ENCODE measurements at places on chromosomes 2 and 18.

DNA sequence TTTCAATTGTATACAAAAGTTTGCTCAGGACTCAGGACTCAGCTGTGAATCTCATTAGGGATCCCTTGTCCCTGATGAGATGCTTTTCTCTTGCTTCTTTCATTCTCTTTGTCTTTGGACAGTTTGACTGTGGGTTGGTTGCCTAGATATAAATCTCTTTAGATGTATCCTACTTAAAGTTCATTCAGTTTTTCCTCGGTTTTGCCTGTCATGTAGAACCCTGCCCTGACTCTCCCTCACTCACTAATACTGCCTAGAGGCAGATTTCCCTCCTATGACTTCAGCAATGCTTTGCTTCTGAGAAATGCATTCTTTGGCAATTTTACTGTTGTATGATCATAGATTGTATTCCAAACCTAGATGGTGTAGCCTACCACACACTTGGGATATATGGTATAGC is 421.4 kb upstream of the TCF4 start:
- DNase-seq: no peak

DNA sequence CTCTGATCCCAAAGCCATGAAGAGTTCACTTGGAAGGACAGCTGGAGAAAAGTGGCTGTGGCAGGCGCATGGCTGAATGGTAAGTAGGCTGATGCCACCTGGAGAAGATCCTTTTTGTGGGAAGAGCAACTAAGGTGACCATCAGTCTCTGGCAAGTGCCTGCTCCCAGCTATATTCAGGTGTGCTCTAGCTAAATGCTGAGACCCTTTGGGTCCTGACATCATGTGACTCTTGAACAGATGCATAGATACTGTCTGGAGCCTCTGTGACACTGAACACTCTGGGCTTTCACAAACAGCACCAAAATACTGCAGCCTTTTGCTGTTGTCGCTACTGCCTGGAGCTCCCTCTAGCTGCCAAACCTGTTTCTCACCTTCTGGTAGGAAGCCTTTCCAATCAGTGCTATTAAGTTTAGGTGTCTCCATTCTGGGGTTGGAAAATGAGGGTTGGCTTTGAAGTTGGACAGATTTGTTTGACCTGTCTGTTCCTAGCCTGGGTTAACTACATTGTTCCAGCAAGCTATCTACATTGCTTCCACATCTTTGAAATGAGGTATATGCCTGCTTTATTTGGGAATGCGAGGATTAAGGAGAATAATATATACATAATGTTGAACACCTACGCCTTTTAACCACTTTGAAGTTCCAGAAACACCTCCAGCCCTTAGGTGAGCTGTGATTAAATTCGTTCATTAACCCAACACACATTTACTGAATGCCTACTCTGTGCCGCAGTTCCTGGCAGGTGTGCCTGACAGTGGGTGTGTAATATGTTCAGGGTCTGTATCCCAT is 3.1 kb downstream of the EGR4 start:
- peak; percentile 82 for DNase-seq

DNA sequence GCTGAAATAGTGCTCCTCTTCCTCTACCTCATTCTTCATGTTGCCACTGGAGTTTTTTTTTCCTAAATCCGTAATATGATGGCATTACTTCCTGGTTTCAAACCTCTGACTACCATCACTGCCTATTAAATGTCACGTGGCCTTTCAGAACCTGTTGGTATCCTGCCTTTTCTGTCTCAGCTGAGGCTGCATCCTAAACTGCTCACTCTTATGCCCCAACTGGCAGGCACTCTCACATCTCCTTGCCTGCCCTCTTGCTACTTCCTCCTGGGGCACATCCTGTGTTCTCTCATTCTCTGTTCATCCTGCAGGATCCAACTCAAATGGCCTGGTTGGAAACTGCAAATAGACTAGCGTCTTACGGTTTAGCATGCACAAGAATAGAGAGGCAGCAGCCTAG is 468.1 kb upstream of the FANCL start:
- no peak for DNase-seq

DNA sequence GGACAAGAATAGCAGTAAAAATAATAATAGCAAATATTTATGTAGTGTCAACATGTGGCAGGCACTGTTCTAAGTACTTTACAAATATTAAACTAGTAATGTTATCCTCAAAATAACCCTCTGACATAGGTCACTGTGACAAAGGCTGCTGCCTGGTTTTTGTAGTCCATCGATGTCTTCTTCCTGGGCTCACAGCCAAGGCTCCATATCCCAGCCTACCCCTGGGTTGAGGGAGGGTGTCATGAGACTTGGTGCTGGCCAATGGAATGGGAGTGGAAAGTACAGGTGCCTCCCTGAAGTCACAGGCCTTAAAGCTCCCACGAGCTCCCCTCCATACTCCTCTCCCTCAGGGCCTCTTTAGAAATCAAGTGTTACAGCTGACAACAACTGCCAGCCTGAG is 159.3 kb downstream of the CYRIA start:
- DNase-seq: no peak

DNA sequence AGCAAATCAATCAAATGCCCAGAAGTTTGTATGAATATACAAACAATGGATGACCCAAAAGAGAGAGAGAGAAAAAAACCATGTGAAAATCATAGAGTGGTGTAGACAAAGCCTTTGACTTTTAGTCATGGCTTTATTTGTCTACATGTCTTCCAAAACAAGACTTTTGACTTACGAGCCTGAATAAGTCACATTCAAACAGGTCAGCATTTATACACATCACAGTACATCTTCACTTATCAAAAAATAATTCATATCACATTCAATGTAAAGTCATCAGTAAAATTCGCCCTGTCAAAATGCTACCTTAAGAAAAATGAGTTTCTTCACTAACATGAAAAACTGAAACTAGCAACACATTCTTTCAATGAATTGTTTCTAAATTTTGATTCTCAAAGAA is 1.9 kb downstream of the IFIH1 start:
- no peak for DNase-seq

DNA sequence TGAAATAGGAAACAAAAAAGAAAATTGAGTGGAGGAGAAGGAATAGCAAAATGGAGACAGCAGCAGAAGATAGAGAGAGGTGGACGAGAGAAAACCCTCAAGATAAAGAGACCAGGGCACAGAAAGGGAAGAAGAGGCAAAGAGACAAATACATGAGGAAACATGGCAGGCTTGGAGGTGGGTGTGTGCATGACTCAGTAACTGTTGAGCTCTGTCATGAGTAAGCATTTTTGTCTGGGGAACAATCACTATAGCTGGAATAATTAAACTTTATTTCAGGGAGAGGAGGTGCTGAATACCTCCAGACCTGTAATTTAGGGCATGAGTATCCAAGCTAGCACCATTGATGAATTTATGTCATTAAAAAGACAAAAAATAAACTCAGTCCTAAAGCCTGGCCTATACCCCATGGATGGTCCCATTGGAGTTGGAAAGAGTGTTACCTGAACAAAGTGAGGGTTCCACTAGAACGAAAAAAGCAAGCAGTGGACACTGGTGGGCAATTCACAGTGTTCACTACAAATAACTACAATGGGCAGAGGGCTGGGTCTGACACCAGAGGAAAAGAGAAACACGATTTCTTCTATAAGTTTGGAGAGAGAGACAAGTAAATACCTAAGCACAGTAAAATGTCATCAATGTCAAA is 145.5 kb downstream of the ADCYAP1 start:
- no peak for DNase-seq

- no peak for DNase-seq
Observed at GRCh38 chr18:63051928-63052327, 267.6 kb downstream of the BCL2 start.

DNA sequence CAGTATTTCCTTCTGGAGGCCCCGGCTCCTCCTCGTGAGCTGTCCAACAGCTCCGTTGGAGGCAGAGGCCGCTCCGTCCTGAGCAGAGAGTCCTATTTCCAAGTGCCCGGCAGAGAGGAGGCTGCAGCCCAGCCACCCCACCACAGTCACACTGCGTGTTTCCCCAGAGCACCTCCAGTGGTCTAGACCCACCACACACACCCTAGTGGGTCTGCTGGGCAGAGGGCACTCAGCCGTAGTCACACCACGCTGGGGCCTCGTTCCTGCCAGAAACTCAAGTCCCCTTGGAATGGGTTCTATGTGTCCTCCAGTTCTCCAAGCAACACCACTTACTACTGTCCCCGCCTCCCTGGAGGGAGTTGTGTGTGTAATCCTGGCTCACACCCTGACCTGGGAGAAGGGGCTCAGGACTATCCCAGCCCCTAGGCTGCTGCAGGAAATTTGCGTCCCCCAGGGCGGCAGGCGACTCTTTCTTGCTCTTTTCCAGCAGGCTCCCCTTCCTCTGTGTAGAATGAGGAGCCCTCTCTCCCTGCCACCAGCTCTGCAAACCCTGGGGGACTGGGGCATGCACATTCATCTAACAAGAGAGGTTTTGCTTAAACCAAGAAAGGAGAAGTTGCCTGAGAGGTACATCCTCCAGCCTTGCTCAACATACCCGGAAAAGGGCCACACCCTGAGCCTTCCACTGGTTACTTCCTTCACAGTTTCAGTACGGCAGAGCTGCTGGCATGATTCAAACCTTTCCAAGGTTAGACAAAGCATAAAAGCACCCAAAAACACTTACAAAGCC is 114.1 kb downstream of the NDUFA10 start:
- no peak for DNase-seq

Data from NCI-H82 (cell line).